ENCODE measurements at places on chromosomes 13 and 19.

- DNase-seq, result no peak
Measured at GRCh38 chr13:40205771-40206240, 460.6 kb downstream of the FOXO1 start.

DNA sequence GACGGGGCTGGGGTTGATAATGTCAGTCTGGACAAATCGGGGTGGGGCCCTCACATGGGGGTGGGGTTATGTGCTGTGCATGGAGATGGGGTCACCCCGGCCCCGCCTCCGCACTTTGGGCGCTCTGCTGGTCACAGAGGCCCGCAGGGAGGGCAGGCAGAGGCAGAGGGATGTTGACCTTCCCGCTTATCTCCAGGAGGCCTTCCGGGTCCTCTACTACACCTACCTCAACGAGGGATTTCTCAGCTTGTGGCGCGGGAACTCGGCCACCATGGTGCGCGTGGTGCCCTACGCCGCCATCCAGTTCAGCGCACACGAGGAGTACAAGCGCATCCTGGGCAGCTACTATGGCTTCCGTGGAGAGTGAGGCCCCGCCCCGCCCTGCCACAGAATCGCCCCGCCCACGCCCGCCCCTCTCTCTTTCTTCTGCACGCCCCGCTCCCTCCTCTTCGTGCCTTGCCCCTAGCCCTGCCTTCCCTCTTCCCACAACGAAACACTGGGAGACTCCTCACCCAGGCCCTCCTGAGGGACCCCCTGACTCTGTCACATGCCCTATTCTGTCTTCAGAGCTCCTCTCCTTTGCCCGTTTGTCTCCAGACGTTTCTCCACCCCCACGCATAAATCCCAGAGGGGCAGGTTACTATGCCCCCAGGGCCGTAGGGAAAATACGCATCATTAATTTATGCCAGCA, 32.8 kb downstream of the TMEM161A start:
- peak; percentile 73 for DNase-seq

DNA sequence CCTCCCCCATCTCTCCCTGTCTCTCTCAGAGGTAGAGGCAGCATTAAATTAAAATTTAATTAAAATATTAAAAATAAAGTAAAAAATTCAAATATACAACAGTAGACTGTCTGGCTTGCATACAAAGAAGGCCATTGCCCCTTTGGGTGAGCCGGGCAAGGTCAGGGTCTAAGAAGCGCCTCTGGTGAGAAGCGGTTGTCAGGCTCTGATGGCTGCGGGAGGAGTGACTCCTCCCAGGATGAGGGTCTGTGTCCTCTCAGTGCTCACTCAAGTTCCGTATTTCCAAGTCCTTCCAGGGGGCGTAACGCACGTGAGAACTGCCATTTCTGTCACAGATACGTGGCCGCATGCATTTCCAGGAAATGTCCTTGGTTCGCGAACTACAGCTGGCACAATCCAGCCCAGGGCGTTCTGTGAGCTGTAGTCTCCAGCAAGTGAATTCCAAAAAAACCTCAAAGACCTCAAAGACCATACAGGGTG, 737 bp upstream of the ZNF181 start:
- DNase-seq, result no peak

- no peak for DNase-seq
Measured at GRCh38 chr13:44218501-44219240, 155.0 kb upstream of the SERP2 start.

GRCh38 chr13:96020155-96020575, 33.0 kb downstream of the UGGT2 start:
- peak; percentile 65 for DNase-seq

- DNase-seq, result no peak
Measured at GRCh38 chr13:39406688-39407087, 196.3 kb downstream of the LHFPL6 start.
